Hematopoietic multipotent progenitor cell treated with erythropoietin and hydrocortisone succinate and interleukin-3 and kit ligand, for 8 days (in vitro differentiated cells): ENCODE measurements at places on chromosomes 16 and 17.

DNA sequence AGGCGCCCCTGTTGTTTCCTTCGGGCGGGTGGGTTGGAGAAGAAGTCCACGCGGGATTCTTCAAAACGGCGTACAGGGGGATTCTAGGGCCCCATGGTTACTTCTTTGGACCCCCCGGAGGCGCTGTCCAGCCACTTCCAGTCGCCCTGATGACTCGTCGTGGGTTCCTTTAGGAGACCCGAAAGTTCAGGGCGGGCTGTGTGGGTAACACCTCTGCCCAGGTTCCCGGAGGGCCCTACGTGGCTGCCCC, 716 bp upstream of the HIC1 start:
- no peak for DNase-seq

GRCh38 chr16:64012166-64012565, 1109.7 kb downstream of the CDH11 start:
- DNase-seq: no peak

DNA sequence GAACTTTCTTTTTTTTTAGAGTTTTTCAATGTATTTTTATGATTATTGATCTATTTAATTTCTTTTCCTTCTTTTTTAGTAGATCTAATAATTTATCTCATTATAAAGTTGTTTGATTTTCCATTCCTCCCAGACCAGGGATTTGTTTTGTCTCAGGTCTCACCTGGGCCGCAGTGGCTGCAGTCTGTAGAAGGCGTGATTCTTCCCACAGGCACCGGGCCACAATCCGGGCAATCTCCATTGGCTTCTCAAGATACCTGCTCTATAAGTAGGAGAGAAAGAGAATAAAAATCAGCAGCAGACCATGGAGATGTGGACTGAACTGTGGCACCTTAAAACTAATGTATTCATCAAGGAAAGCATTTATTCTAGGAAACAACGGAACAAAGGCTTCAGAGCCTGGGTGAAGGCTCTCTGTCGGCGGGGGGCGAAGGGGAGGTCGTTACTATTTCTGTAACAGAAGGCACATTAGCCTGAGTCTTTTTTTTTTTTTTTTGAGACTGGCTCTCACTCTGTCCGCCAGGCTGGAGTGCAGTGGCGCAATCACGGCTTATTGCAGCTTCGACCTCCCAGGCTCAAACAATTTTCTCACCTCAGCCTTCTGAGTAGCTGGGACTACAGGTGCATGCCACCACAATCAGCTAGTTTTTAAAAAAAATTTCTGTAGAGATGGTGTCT, 42.7 kb downstream of the STAT3 start:
- DNase-seq: no peak

DNA sequence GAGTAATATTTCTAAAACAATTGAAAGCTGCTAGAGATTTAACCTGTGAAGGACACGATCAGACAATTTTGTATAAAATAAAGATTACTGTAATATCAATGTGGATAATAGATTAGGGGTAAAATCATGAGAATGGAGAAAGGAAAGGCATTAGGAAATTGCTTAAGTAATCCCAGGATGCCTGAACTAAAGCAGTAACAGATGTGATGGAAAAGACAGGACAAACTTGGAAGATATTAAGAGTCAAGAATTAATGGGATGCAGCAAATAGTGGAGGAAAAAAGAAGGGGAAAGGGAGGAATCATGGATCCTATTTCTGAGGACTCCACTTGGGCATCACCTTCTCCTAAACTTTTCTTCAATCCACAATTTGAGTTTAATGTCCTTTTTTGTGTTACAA, 437.1 kb upstream of the PMFBP1 start:
- no peak for DNase-seq

GRCh38 chr16:75380870-75381269, 52.4 kb downstream of the CFDP1 start:
- DNase-seq: peak; percentile 8

DNA sequence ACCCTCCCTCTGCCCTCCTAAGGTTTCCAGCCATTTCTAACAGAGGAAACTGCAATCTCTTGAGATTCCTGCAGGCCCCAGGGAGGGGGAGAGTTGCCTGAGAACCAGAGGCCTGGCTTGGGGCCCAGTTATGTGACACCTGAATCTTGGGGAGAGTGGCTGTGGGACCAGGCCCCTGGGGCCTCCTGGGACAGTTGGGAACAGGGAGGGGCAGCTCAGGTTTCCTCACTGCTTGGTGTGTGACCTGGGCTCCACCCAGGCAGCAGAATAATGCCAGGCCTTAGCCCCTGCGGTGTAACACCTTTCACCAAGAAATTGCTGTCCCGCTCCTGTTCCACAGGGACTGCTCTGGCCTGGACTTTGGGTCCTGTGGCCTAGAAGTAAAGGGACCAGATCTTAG, 44.3 kb upstream of the CRHR1 start:
- DNase-seq: no peak

- DNase-seq: no peak
Observed at GRCh38 chr17:43892647-43892952, 14.7 kb downstream of the MPP2 start.
